CD4-positive, alpha-beta memory T cell (primary cell): ENCODE measurements at places on chromosomes 13 and 19. TPM values are rescaled to one million over a fixed set of nuclear protein-coding genes. Genes with fewer than 3 reads are reported as not detected.
A peak's percentile ranks its signal among the peaks of the same experiment; 100 is the strongest.

DNA sequence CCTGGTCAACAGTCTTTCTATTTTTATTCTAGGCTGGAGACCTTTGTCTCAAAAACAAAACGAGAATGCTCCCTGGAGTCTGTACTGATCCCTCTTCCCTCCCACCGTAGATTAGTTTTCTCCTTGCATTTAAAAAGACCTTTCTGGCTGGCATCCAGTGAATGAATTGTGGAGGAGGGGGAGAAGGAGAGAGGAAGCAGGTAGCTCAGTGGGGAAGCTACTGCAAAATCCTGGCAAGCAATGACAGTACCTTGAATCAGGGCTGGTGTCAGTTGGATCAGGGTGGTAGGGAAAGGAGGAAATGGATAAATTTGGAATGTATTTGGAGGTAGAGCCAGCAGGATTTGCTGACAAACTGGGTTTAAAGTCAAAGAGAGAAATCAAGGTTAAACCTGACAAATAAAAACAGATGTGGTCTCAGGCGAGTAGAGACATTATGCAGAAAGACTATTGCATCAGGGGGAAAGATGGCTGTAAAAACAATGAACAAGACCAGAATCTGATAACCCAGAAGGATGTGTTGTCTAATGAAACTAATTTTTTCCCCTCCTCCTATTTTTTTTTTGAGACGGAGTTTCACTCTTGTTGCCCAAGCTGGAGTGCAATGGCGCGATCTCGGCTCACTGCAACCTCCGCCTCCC, 3.5 kb upstream of the CYP2S1 start:
- H3K27me3 ChIP-seq = peaks cover 20% of the 10 kb centered on the region
- DNase-seq = no peak
- H3K27ac ChIP-seq = no peak overlapping the region

DNA sequence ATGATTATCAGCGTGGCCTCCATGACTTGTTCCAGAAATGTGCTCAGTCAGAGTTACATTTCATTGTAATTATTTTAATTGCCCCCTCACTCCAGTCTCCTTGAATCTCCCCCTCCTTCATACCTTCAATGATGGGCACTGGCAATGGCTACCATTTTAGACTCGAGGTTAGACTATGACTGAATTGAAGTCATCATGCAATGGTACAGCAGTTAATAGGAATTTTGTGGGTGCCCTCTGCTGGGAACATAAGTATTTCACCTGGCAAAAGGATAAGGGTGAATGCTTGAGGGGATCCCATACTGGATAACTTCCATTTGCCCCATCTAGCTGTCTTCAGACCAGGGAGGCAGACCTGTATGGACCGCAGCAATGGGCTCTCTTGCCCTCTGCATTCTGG, 32.2 kb upstream of the USP12 start:
- no peak for DNase-seq
- no peaks in the 10 kb centered on the region for H3K4me1 ChIP-seq
- no peaks in the 10 kb centered on the region for H3K27me3 ChIP-seq
- H3K36me3 ChIP-seq = no peaks in the 10 kb centered on the region
- H3K27ac ChIP-seq = no peak overlapping the region

DNA sequence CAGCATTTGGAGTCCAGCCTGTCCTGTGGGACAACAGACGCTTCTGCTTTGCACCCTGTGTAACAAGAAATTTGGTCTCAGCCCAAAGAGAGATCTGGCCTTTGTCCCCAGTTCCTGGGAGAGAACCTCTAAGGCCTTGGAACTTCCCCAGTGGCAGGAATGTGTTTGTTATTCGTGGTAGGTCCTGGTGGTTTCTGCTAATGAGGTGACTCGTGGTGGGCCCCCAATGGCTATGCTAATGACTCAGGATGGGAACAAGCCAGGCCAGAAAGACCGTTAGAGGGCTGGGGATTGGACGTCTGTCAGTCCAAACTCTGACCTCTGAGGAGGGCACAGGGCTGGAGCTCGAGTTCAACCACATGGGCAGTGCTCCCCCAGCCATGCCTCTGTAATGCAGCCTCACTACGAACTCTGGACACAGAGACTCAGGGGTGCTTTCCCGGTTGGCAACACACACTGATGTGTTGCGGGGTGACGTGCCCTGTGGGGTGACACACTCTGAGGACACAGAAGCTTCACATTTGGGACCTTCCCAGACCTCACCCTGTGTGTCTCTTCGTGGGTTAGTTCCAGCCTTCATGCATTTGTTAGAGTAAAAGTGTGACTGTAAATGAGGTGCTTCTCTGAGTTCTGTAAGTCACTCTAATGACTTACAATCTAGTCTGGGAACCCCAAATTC, 38.9 kb downstream of the TEX29 start:
- no peak for DNase-seq
- H3K4me3 ChIP-seq = no peak overlapping the region
- no peaks in the 10 kb centered on the region for H3K4me1 ChIP-seq
- no peak overlapping the region for H3K27ac ChIP-seq
- H3K36me3 ChIP-seq = no peaks in the 10 kb centered on the region
- no peaks in the 10 kb centered on the region for H3K27me3 ChIP-seq

DNA sequence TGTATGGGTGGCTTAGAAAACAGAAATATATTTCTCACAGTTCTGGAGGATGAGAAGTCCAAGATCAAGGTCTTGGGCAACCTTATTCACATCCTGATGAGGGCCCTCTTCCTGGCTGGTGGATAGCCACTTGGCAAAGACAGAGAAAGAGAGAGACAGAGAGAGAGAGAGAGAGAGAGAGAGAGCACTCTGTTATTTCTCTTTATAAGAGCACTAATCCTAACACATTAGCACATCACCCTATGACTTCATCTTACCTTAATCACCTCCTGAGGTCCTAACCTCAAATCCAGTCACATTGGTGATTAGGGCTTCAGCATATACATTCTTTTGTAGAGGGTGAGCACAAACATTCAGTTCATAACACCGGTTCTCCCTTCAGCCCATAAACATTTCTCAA, 430.3 kb downstream of the EFNB2 start:
- H3K4me3 ChIP-seq = no peak overlapping the region
- no peaks in the 10 kb centered on the region for H3K36me3 ChIP-seq
- H3K27me3 ChIP-seq = no peaks in the 10 kb centered on the region
- DNase-seq = no peak

GRCh38 chr13:42728507-42729180, 52.7 kb upstream of the FAM216B start:
- H3K36me3 ChIP-seq = no peaks in the 10 kb centered on the region
- no peak for DNase-seq
- no peak overlapping the region for H3K4me3 ChIP-seq
- no peaks in the 10 kb centered on the region for H3K27me3 ChIP-seq
- H3K27ac ChIP-seq = no peak overlapping the region

GRCh38 chr19:23800271-23800670, 41.6 kb upstream of the ZNF681 start:
- H3K4me3 ChIP-seq = no peak overlapping the region
- peak overlapping the region; percentile 46 for H3K27ac ChIP-seq
- peak; percentile 17 for DNase-seq
- H3K27me3 ChIP-seq = no peaks in the 10 kb centered on the region
- H3K4me1 ChIP-seq = peaks cover 46% of the 10 kb centered on the region

- no peaks in the 10 kb centered on the region for H3K27me3 ChIP-seq
- no peaks in the 10 kb centered on the region for H3K4me1 ChIP-seq
- DNase-seq = no peak
- H3K4me3 ChIP-seq = no peak overlapping the region
These were observed 37.6 kb upstream of the MAB21L1 start for GRCh38 chr13:35514061-35514477.

DNA sequence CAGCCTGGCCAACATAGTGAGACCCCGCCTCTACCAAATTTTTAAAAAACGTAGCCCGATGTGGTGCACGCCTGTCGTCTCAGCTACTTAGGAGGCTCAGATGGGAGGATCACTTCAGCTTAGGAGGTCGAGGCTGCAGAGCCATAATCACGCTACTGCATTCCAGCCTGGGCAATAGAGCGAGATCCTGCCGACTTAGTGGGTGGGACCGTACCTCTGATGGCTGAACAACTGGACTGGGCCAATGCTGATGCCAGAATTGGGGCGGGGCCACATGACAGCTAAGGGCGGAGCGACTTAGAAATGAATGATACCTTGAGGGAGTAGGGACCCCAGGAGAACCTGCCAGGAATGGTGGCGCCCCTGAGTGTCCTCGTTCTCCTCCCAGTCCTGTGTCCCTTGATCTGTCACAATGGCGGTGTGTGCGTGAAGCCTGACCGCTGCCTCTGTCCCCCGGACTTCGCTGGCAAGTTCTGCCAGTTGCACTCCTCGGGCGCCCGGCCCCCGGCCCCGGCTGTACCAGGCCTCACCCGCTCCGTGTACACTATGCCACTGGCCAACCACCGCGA, 3.6 kb downstream of the LTBP4 start:
- H3K27me3 ChIP-seq = peaks cover 13% of the 10 kb centered on the region
- H3K36me3 ChIP-seq = no peaks in the 10 kb centered on the region
- H3K4me3 ChIP-seq = peak overlapping the region; percentile 59
- peak overlapping the region; percentile 61 for H3K27ac ChIP-seq
- peak; percentile 49 for DNase-seq

DNA sequence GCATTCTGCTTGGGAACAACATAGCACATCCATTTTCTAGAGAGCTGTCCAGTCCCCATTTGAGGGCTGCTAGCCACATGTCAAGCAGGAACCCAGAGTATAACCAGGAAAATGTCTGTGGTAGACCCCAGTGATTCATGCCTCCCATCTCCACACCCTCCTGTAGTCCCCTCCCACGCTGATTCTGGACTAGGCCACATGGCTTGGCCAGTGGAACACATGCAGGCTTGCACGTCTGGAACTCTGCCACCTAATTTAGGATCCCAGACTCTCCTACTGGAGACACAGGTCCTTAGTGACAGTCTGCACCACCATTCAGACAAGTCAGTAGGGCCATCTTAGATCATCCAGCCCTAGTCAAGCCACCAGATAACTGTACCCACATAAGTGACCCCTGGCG, 149.8 kb downstream of the ZIC5 start:
- no peak overlapping the region for H3K4me3 ChIP-seq
- no peaks in the 10 kb centered on the region for H3K27me3 ChIP-seq
- no peak for DNase-seq
- H3K27ac ChIP-seq = no peak overlapping the region
- no peaks in the 10 kb centered on the region for H3K36me3 ChIP-seq

DNA sequence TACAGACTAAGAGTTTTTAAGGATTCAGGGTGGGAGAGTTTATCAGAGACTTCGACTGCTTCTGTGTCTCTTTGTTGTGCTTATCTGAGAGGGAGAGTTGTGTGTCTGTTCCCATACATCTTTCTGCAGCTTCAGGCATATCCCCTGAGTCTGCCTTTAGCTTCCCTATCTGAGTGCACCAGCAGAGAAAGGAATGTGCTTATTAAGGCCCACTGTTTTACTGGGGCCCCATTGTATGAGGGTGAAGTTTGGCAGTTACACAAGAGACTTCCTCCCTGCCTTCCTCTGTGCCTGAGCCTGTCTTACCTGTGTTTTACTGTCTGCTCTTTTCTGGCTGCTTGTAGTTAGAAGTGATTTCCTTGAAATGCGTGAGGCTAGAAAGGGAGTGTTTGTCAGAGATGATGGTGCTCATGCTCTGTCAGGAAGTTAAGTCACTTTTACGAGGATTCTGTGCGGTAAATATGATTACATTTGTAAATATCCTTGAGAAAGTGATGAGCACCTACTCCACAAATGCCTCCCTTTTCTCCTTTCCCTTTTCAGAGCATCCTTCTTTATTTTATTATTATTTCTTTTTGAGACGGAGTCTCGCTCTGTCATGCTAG, 1228.9 kb upstream of the MIR17HG start:
- H3K36me3 ChIP-seq = no peaks in the 10 kb centered on the region
- no peak for DNase-seq
- H3K27ac ChIP-seq = no peak overlapping the region
- no peak overlapping the region for H3K4me3 ChIP-seq

GRCh38 chr13:36131222-36131930, at the start of gene DCLK1:
Gene DCLK1, minus strand, starts transcription at chr13:36131382.
- H3K4me1 ChIP-seq = no peaks in the 10 kb centered on the region
- no peak for DNase-seq
- no peaks in the 10 kb centered on the region for H3K36me3 ChIP-seq
- no peaks in the 10 kb centered on the region for H3K27me3 ChIP-seq

GRCh38 chr13:69997061-69997460, 110.6 kb upstream of the ATXN8OS start:
- H3K27me3 ChIP-seq = no peaks in the 10 kb centered on the region
- no peak overlapping the region for H3K4me3 ChIP-seq
- DNase-seq = no peak
- H3K4me1 ChIP-seq = no peaks in the 10 kb centered on the region

DNA sequence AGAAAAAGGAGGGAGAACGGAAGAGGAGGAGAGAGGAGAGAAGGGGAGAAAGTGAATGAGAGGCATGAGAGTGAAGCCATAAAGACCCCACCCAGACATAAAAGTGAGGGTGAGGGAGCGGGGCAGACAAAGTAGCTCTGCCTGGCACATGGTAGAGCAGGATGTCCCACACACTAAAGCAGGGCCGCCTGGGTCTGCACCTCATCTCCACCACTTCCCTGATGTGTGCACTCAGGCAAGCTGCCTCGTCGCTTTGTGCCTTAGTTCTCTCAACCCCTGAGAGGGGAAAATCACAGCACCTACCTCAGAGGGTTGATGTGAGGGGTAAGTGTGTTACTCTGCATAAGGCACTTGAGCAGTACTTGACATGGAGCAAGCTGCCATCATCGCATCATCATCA, 488.1 kb downstream of the COG6 start:
- no peak overlapping the region for H3K27ac ChIP-seq
- peaks cover 42% of the 10 kb centered on the region for H3K4me1 ChIP-seq
- DNase-seq = no peak
- no peaks in the 10 kb centered on the region for H3K36me3 ChIP-seq
- no peak overlapping the region for H3K4me3 ChIP-seq

GRCh38 chr19:10011974-10012373, 1.3 kb upstream of the RDH8 start:
- no peaks in the 10 kb centered on the region for H3K36me3 ChIP-seq
- H3K4me1 ChIP-seq = peaks cover 27% of the 10 kb centered on the region
- no peak overlapping the region for H3K27ac ChIP-seq

DNA sequence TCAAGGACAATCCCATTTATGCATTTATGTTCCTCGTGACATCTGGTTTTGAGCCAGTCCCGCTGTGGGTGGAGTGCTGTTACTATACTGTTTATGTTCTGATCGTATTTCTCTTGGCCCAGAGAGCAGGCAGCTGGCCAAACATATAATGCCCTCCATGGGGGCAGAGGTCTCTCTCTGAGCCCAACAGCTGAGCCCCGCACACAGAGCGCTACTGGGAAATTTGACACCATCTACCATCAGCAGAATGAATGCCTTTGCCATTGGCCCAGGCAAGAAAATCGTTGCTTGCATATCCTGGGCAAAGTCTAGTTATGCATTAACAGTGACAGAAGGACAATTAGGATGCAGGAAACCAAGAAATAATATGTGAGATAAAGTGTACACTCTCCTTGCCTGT, 126.8 kb upstream of the CACNA1A start:
- H3K36me3 ChIP-seq = no peaks in the 10 kb centered on the region
- no peaks in the 10 kb centered on the region for H3K27me3 ChIP-seq
- no peaks in the 10 kb centered on the region for H3K4me1 ChIP-seq
- no peak for DNase-seq

GRCh38 chr19:32317086-32317485, 28.3 kb upstream of the ZNF507 start:
- H3K4me1 ChIP-seq = no peaks in the 10 kb centered on the region
- no peaks in the 10 kb centered on the region for H3K27me3 ChIP-seq
- DNase-seq = no peak
- H3K27ac ChIP-seq = no peak overlapping the region

COX6B2 gene
- total RNA-seq = not detected

PLIN4 gene
- total RNA-seq = 0.22 TPM

USE1 gene
- total RNA-seq = 38.1 TPM

RAB3A gene
- 4.8 TPM for total RNA-seq

ELANE gene
- total RNA-seq = not detected

MIR17HG gene
- total RNA-seq = 12.7 TPM

PBX4 gene
- total RNA-seq = 46.5 TPM

NALCN gene
- total RNA-seq = not detected

POLD1 gene
- 40.4 TPM for total RNA-seq

TGFBR3L gene
- total RNA-seq = 0.93 TPM
